ENCODE measurements at places on chromosomes 6 and 20. TPM values are rescaled to one million over a fixed set of nuclear protein-coding genes. Genes with fewer than 3 reads are reported as not detected.

The FAXC gene
- 7.4 TPM for total RNA-seq

The HSPA1L gene
- 1.1 TPM for total RNA-seq

The BNIP5 gene
- not detected for total RNA-seq

The PKIB gene
- total RNA-seq, result 1.6 TPM

The SLC4A11 gene
- 10.2 TPM for total RNA-seq

The RCAN2 gene
- not detected for total RNA-seq

The SULF2 gene
- total RNA-seq, result 22.8 TPM

The MAS1 gene
- total RNA-seq, result not detected

The XKR7 gene
- total RNA-seq, result not detected

The MCHR2 gene
- not detected for total RNA-seq

The OOEP gene
- total RNA-seq, result not detected

The ARHGAP18 gene
- total RNA-seq, result 4.6 TPM

The LMBRD1 gene
- 11.4 TPM for total RNA-seq

The ELOVL4 gene
- total RNA-seq, result 1.5 TPM

The HLA-DMA gene
- 2.5 TPM for total RNA-seq

The BPIFB4 gene
- not detected for total RNA-seq

The ZNF512B gene
- 12.0 TPM for total RNA-seq

The ATXN1 gene
- total RNA-seq, result 2.7 TPM

The HLA-DPA1 gene
- not detected for total RNA-seq

The FAM217B gene
- total RNA-seq, result 6.1 TPM

The ADTRP gene
- not detected for total RNA-seq

The MPIG6B gene
- total RNA-seq, result not detected

The SCAND1 gene
- 96.8 TPM for total RNA-seq

The TMEM170B gene
- 0.59 TPM for total RNA-seq

The TGM2 gene
- 478 TPM for total RNA-seq

The TREML2 gene
- total RNA-seq, result not detected

The SMLR1 gene
- not detected for total RNA-seq

The HM13 gene
- 252 TPM for total RNA-seq

The TNFRSF21 gene
- total RNA-seq, result 19.9 TPM

The SLC22A23 gene
- 10.7 TPM for total RNA-seq

The APCDD1L gene
- not detected for total RNA-seq

The YTHDF1 gene
- 50.3 TPM for total RNA-seq

The SLC17A1 gene
- not detected for total RNA-seq

The CDSN gene
- total RNA-seq, result not detected

The TXLNB gene
- total RNA-seq, result not detected

The ARHGAP40 gene
- total RNA-seq, result not detected

The JPH2 gene
- total RNA-seq, result 3.2 TPM

The BHLHE23 gene
- total RNA-seq, result not detected

Data from A549 treated with GW870086 at 1 μM for 4 hours (cell line).